Right ventricle myocardium inferior (tissue), 1 donor: ENCODE measurements at places on chromosomes 5 and 9.

DNA sequence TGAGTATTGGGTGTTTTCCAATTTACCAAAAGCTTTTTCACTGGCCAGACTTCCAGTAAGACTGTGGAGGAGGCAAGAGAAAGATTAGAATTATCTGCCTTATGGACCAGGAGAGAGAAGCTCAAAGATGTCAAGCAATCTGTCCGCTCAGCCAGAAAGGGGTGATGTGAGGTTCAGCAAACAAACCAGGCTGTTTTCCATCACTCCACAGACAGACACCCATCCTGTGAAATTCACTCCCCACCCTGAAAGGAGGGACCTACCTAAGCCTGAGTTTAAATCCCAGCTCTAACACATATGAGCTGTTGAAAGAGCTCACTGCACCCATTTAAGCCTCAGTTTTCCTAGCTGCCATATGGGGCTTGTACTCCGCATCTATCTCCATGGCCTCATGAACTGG is 14.9 kb upstream of the COL27A1 start:
- no peak for DNase-seq

DNA sequence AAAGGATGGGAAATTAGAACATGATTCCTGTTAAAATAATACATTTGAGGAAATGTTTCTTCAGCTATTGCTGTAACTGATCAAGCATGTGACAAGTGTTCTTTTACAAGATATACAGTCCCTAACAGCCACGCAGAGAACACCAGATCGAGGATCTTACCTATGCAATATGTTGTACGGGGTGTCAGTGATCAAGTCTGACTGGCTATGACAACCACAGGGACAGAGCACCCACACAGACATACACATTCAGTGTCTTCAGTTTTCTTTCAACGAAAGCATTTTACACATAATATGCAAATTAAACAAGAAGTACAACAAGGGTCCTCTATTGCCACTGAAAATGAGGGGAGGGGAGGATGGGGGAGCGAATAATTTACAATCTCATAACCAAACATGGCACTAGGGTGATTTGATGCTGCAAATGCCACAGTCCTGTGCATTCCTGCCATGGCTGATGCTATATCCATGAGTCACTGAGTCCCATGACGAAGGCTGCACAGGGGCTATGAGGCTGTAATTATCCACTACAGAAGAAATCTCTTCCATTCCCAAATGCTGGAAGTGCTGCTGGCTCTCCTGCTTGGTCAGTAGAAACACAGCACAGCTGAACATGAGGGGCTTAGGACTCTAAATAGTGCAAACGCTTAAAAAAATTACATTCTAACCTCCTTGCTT is 118.2 kb downstream of the KLHL3 start:
- DNase-seq = no peak

DNA sequence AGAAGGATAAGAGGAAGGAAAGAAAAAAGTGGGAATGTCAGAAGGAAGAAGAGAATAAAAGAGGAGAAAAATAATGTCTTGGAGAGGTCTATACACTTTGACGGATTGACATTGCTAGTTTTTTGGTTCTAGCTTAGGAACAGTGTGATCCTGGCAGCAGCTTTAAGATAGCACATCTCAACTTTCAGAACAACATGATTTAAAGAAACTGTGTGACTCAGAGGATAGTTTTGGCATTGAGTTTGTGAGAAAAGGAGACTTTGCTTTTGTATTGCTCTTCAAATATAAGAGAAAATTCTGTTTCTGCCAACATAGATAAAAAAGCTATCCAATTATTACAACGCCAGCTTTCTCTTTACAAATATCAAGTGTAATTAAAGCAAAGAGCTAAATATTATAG is 260.7 kb upstream of the ARRDC3 start:
- DNase-seq = no peak

GRCh38 chr9:135330685-135331590 is 148.6 kb upstream of the PPP1R26 start:
- DNase-seq = peak; percentile 47

DNA sequence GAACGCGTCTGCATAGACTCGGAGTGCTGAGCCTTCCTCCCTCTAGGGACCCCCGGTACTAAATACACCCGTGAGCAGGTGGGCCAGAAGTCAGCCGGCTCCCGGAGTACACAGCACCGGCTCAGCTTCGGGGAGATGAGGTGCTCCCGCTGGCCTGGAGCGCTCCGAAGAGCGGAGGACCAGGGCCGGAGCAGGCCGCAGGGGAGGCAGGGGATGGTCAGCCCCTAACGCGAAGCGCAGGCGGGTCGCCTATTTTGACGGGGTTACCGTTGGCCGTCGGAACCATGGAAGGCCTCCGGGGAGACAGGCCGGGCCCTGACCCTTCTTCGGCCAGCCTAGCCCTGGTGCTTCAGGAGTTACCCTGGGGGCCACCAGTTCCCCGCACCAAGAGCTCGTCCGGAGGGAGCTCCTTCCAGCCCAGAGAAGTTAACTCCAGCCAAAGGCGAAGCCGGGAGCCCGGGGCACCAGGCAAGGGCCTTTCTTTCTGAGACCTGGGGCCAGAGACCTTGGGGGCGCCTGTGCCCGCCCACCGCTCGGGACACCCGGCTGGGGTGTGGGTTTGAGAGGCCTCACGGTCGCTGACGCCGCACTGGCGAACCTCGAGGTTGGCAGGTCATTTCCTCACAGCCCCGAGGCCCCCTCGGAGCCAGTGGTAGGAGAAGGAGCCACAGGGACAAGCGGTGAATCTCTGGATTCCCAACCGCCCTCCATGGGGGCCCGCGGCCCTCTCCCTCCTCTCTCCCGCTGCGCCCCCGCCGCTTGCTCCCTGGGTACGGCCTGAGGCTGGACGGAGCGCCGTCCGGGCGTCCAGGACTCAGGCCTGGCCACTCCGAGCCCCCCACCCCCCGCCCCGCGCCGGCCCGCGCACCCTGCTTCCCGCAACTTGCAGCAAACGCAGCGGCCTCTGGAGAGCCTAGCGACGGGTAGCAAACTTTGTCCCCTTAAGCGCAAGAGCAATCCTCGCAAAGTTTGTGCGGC is 3.4 kb upstream of the IRX4 start:
- no peak for DNase-seq

DNA sequence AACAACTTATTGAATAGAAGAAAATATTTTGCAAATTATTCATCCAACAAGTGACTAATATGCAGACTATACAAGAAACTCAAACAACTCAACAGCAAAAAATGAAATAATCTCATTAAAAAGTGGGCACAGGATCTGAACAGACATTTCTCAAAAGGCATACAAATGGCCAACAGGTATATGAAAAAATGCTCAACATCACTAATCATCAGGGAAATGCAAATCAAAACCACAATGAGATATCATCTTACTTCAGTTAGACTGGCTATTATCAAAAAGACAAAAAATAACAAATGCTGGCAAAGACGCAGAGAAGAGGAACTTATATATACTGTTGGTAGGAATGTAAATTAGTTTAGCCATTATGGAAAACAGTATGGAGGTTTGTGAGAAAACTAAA is 1.8 kb upstream of the AMACR start:
- DNase-seq = no peak

DNA sequence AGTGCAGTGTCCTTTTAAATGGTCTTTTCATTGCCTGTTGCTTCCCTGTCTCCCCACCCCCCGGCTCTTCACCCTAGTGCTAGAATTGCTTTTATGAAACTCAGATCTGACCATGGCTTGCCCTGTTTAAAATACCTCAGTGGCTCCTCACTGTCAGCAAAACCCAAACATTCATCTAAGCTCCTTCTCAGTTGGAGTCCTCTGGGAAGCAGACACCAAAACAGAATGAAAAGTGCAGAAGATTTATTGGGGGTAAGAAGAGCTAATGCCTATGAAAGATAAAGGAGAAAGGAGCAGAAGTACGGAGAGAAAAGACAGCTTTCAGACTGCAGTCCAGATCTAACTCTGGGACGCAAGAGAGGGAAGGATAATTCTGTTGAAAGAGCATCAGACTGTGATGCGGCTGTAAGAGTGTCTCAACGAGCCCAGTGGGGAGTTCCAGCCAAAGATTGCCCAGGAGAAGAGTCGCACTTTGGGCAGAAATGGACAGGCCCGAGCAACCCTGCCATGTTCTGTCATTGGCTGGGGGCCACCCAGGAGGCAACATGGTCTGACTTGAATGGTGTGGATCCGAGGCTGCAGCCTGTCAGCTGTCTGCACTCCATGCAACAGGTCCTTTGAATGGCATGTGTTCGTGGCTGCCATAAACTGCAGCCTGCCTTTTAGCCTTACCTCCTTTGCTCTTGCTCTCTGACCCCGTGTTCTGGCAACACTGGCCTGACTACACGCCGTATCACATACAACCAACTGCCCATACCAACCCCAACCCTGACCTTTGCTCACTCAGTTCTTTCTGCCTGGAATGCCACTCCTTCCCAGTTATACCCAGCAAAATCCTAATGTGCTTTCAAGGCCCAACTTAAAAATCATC is 55.9 kb downstream of the IRF1 start:
- DNase-seq = no peak

DNA sequence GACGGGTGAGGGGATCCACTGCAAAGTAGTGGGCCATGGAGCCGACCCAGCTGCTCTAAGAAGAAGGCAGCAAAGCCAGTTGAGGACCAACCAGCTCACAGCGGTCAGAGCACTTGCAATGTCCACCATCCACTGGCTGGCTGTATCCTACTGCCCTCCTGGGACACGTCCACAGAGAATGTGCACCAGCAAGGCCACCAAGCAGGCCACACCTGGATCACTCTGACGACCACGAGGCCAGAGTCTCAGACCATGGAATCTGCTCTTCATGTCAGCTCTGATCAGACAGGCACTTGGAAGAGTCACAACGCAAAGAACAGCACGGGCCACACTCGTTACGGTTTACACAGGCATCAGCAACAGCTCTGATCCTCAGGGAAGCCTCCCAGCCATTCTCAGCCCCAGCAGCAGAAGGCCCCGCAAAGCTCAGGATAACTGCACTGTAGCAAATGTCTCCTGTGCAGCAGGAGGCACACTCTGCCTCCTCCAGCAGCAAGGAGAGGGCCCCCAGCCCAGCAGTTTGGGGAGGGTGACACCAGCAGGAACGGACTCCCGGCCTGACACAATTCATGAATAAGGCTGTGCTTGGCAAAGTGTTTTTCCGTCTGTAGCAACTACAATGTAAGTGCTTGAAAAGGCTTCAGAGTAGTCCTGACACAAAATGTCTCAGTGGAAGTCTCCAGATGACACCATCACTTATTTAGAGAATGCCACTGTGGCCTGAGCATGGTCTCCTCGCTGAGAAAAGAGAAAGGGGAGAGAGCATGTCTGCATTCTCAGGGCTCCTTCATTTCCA is 15.7 kb downstream of the SEMA4D start:
- DNase-seq = no peak

DNA sequence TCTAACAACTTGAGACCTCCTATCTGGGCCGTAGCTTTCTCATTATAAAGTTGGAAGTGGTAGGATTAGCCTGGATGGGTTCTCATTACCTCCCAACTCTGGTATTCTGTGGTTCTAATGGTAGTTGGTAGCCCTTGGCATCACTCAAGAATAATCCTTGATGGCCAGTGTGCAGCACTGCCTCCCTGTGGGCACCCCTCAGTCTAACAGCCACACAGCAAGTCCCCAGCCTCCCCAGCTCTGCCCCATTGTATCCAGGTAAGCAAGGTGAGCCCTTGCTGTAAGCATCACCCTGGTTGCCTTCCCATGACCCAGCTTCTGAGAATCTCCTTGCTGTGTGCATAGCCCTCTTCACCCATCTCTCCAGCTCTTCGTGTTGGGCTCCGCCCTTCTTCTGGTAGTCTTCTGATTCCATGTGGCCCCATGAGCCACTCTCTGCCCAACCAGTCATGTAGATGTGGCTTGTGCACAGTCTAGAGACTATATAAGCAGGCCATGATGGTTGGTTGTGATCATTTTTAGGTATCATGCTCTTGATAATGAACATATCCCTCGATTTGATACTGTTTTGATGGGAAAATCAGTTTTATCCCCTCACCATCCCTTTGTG is 57.6 kb upstream of the GRHPR start:
- no peak for DNase-seq

DNA sequence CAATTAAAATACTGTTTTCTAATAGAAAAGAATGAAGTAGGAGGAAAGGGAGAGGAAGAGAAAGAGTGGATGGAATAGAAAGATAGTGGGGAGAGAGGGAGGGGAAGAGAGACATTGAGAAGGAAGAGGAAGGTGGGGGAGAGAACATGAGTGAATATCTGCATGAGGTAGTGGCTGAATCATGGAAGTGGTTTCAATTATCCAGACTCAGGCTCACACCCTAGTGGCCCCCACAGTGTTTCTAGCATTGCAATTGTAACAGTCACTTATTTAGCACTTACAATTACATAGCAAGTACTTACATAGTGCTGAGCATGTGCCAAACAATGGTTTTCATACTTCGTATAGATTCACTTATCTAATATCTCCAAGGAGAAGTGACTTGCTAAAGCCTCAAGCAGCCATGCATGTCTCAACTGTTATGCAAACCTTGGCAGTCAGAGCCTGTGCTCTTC is 72.7 kb downstream of the CAST start:
- DNase-seq = no peak
